Stimulated activated CD8-positive, alpha-beta memory T cell treated with anti-CD3 and anti-CD28 coated beads, Interleukin-15, amount 100 ng/mL, for 1 hour (primary cell): ENCODE measurements at places on chromosomes 1 and 21.

DNA sequence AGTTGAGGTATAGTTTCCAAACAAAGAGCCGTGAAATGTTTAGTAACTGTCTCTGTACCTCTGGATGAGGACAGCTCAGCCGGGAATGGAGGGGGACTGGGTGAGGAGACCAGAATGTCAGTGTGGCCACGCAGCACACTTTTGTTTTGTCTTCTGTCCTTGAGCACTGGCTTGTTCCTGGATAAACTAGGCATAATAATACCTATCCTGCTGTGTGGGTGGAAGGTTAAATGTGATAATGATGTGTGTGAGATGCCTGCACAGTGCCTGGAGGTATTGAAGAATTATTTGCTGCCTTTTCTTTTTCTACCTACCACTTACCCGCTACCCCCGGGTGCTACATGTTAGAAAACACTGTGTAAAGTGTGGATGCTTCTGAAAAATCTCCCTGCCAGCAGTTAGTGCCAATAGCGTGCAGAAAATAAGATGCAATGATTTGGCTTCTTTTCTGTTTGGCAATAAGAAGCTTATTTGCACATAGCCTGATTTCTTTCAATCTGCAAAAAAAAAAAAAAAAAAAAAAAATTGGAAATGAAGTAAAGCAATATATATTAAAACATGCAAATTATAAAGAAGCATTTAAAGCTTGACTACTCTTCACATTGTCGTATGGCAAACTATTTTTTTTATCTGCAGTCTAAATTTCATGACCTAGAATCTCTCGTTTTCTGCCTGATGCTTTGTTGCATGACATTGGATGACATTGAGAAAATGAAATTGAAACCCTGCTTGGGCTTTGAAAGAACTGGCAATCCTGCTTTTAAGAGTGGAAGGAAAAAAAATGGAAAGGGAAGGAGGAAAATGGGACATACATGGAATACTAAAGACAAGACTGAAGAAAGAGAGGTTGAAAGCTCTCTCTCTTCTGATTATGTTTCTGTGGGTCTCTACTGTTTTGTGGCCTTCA, 89.5 kb downstream of the DISC1 start:
- DNase-seq: no peak

DNA sequence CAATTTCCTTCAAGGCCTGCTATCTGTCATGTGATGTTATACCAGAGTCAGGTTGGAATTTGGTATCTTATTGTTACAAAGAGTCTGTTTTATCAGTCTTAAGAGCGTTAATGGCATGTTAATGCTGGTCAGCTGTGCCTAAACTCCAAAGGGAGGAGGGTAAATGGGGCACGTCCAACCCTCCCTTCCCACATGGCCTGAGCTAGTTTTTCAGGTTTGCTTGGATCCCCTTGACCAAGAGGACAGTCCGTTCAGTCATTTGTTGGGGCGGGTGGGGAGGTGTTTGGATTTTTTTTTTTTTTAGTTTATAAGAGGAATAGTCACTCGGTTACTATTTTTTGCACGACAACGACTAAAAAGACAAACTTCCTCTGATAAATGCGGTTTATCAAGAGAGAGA, 63.8 kb upstream of the LYST start:
- no peak for DNase-seq

- DNase-seq: peak; percentile 1
These were observed 369.7 kb downstream of the RRAGC start for GRCh38 chr1:38489844-38490270.

DNA sequence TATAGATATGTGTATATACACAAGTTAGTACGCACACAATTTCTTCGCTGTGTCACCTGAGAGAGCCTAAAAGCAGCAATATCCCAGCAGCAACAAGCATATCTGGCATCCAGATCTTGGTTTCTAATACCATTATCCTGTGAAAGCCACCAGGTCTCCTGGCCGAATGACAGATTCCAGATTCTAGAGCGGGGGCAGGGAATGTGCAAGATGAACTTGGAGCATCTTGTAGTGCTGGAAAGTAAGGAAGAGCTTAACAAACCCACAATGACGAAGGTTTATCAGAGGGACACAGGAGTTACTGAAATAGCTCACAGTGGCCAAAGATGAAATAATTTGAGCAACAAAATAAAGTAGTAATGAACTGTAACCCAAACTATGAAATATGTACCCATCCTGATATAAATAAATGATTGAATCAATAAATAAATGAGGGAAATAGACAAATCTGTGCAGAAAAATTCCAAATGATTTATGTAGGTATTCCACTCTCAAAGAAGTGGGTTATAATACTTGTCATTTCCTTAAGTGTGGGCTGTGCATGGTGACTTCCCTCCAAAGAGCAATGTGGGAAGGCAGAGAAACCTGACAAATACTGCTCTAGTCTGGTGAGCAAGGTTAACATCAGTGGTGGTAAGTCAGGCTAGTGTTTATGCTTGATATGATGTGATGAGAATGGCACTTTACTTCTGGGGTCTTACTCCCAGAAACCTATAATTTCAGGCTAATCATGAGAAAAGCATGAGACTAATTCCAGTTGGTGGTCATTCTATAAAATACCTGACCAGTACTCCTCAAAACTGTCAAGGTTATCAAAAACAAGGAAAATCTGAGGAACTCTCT, 67.9 kb downstream of the LRRC8D start:
- no peak for DNase-seq

GRCh38 chr1:235852887-235853286, 13.8 kb downstream of the LYST start:
- DNase-seq: no peak

DNA sequence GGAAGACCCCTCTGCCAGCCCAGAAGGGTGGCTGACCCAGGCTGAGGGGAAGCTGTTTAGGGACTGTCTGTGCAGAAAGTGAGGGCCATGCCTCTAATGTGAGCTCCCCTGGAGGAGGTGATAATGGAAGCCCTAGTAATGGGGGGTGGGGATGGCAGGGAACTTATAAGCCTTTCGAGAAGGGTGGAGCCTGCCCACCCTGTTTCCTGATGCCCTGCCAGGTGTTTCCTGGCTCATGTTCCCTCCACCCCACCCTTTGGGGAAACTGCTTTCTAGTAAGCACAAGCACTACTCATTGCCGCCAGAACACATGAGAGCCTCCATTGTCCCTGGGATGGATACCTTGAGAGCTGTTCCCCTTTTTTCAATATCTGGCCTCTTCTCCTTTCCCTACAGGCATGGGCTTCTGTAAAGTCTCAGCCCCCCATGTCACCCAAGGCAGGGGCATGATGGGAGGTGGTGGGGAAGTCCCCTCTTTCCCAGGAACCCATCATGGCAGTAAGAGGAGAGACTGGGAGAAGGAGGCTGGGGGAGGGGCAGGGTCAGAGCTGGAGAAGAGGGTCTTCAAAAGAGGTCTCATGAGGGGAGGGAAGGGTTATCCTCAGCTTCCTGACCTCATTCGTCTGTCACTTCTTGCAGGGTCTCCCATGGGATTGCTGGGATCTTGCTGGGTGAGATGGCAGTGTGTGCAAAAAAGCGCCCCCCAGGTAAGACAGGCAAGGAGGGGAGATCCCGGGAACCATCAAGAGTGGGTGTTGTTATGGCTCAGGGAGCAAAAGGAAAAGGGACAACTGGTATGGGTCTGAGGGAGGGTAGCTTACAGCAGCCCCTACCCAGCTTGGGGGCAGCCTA, 2.4 kb downstream of the ATP8B2 start:
- DNase-seq: no peak

- no peak for DNase-seq
These were observed 94.4 kb downstream of the WDR4 start for GRCh38 chr21:42784896-42785451.

DNA sequence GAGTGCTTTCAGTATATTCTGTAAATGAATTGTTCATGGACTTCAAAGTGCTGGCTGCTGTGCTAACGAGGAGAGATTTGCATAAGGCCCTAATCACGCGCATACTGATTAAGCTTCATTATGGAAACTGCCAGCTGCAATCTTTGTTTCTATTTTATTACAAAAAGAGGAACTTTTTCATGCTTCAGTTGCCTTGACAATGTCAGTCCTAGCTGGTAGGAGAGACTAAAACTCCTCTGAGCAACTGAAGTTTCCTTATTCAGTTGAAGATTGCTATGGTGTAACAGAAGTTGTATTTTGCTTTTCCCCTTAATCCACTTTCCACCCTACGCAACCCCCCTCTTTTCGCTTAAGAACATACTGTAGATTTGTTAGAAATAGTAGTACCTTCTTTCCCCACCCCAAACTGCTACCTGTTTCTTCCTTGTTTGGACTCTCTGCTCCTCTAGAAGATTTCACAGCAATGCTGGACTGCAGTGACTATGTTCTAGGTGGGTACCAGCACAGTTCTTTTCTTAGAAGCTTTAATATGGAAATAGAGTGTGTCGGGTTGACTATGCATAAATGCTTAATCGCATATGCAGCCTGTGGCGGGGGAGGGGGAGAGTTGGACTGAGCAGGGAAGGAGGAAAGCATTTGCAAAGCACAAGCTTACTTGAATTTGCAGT, 108.3 kb downstream of the POU2F1 start:
- DNase-seq: no peak
